Hypothalamus (tissue), 51 donors: ENCODE measurements at places on chromosomes 1 and 21.

DNA sequence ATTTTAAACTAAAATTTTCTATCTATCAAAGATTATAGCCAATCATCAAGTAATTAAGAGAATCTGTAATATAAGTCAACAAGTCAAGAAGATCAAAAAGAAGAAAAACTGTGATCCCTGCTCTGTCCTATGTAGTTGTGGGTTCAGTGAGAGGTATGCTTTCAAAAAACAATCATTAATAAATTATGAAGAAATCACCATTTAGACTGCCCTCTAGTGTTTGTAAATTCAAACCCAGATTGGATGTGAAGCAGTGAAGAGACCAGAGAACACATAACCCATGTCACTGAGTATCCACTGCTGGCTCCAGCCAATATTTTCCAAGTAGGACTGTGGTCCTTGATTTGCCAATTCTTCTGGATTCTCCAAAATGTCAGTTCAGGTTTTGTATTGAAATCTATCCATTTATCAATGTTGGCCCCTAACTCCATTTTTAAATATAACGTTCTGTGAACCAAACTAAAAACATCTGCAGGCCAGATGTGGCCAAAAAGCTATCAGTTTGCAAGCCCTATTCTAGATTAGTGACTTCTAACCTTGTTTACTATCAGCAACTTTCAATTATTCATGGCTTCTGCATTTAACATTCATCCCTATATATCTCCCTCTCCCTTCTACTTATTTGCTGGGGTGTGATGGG, 467.5 kb upstream of the CXADR start:
- DNase-seq, result no peak

- no peak for DNase-seq
These were observed 27.1 kb downstream of the CFAP57 start for GRCh38 chr1:43199093-43199726.

- DNase-seq, result no peak
These were observed 565.8 kb upstream of the PKN2 start for GRCh38 chr1:88118176-88118845.

DNA sequence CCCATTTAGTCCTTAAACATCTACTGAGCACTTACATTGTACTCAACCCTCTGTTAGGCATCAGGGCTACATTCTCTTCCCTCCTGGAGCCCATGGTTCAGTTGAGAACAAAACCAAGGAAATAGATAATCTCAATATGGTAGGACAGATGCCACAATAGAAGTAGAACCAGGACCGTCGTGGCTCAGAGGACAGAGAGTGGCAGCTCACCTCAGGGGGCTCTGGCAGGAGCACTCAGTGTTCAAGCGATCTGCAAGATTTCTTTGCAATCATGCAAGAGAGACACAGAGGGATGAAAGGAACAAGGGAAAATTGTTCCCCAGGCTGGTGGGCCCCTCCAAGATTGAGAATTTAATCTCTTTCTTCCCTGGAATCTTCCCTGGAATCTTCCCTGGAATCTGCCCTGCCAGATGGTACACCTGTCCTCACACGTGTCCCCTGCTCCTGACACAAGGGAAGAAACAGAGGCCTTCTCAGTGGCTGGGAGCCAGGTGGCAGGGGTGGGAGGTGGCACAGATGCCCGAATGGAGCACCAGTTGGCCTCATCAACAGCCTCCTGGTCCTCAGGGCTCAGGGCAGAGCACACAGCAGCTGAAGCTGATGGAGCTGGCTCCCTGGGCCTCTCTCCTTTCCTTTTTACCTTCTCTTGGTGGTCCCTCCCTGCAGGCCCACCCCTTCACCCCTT, 135.4 kb downstream of the PLXNA2 start:
- DNase-seq, result no peak
